Activated CD4-positive, CD25-positive, alpha-beta regulatory T cell (primary cell): ENCODE measurements at places on chromosomes 3 and 15.

GRCh38 chr3:144585953-144586352 is 614.3 kb downstream of the DIPK2A start:
- no peak for DNase-seq

- DNase-seq, result no peak
Measured at GRCh38 chr3:196115678-196116083, 33.8 kb upstream of the TFRC start.

- DNase-seq, result no peak
Measured at GRCh38 chr3:27993051-27993450, 248.4 kb upstream of the CMC1 start.

GRCh38 chr3:119240591-119241434 is at the start of gene B4GALT4:
B4GALT4 (minus strand) TSS chr3:119240878; CDS start chr3:119230099, 10,779 bp downstream.
- DNase-seq, result peak; percentile 46

GRCh38 chr15:70763950-70764730 is 782 bp upstream of the UACA start:
- no peak for DNase-seq

DNA sequence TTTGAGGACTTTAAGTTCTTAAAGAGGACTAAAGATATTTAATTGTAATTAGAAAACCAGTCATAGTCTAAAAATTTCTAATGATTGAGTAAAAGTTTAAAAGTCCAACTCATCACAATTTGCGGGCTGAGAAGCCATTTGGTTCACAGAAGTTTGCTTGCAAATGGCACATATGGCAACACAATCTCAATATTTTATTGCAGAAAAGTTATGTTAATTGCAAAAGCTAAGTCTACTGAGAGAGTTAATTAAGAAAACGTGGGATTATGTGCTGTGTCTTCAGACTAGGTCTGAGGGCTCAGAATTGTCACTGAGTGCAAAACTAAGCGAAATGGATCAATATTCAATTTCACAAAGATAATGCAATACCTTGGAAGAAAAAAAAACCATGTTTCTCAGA is 289.7 kb downstream of the PYDC2 start:
- DNase-seq, result no peak

- no peak for DNase-seq
Measured at GRCh38 chr3:107933450-107933849, 157.4 kb downstream of the CD47 start.
